ENCODE measurements at places on chromosomes 3 and 15.
A peak's percentile ranks its signal among the peaks of the same experiment; 100 is the strongest.

GRCh38 chr15:83928392-83928734, 274.4 kb downstream of the ADAMTSL3 start:
- DNase-seq: no peak

- no peak for DNase-seq
These were observed 18.4 kb downstream of the GOLGB1 start for GRCh38 chr3:121730940-121731687.

GRCh38 chr3:122389892-122390291, 5.9 kb downstream of the FAM162A start:
- no peak for DNase-seq

DNA sequence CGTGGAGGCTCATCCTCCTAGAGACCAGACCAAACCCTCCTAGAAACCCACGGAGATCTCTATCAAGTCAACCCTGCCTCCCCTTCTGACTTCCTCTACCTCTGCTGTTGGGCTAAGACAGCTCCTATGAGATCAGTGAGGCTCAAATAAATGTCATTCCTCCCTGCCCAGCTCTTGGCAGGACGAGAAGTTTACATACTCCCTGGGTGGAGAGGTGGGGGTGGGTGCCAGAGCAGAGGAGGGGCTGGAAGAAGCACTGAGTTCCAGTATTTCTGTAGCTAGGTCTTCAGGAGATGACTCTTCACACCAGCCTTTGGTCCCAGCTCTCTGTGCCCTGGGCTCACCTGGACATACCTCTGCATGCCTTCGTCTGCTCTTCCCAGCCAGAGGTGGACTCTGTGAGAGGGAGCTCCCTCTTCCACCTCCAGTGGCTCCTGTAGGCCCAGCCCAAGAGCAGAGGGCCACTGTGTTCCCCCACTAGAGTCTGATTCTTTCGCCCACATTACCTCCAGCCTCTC, 42.4 kb upstream of the TLE3 start:
- no peak for DNase-seq

- DNase-seq: no peak
These were observed 243.9 kb downstream of the SHQ1 start for GRCh38 chr3:72604328-72604727.

- DNase-seq: no peak
These were observed 6.8 kb upstream of the CHST14 start for GRCh38 chr15:40463886-40464545.

DNA sequence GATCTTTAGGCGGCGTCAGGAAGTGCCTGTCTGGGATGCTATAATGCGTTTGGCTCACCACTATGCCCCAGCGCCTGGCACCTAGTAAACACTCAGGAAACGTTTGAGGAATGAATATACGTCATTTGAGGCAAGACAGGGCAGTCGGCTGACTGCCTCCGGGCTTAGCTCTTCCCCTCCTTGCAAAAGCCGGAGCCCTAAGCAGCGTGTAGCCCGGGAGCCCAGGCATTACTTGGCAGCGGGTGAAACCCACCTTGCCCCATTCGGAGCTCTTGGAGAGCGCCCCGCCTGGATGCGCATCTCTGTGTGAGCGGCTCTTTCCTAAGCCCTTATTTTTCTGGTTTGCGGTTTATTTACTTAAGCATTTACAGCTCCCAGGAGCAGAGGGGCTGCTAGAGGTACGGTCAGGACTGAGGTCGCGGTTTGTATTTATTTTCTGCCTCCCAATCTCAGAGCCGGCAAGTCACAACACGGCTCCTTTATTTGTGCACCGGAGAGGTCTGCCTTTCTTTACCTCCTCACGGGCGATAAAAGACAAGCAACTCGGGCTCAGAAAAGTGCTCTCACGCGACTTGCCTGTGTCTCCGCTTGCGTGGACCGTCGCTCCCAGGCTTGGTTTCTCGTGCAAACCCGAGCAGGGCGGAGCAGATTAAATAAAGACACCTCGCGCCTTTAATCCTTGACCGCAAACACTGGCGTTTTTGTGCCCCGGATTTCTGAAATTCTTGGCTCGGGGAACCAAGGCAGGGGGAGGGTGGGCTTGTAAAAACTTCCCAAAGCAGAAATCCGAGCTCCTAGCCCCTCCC, 737 bp upstream of the ITPR1 start:
- peak; percentile 75 for DNase-seq

DNA sequence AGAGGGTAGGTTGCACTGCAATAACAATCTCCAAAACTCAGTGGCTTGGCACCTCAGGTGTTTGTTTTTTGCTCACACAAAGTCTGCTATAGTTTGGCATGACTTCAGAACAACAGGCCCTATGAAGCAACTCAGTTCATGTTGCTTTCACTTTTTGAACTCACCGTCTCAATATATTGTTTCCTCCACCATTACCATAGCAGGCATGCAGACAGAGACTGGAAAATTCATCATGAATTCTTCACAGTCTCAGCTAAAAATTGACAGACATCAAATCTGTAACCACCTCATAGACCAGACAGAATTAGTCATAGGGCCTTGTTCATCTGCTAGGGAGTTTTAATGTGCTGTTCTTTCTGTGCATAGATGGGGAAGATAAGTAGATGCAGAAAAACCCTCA, 161.4 kb upstream of the POU1F1 start:
- no peak for DNase-seq

- DNase-seq: no peak
These were observed 179.5 kb downstream of the WNT5A start for GRCh38 chr3:55307622-55308021.

DNA sequence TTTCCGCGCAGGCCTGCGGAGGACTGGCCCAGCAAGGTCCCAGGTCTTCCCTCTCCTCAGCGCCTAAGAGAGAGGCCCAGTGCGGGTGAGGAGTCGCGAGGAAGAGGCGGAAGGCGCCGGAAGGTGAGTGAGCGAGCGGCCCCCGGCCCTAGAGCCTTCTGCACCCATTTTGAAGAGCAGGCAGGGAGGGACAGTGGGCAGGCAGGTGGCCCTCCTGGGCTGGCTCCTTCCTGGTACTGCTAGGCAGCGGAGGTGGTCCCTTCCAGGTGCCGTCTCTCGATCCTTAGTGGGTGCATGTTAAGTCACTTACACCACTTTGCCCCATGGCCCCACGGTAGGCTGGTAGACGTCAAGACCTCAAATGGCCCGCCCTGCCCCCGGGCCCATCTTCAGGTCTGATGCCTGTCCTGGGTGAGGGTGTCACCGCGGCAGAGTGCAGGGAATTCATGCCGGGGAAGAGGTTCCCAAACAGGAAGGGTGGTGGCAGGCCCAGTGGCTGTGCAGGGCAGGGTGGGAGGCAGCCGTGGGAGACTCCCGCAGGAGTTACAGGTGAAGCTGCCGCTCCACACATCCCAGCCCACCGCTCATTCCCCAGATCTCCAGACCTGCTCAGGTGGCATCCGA, 14.4 kb downstream of the PAK6 start:
- DNase-seq: no peak

GRCh38 chr3:178058629-178059028, 477.6 kb upstream of the KCNMB2 start:
- DNase-seq: no peak

DNA sequence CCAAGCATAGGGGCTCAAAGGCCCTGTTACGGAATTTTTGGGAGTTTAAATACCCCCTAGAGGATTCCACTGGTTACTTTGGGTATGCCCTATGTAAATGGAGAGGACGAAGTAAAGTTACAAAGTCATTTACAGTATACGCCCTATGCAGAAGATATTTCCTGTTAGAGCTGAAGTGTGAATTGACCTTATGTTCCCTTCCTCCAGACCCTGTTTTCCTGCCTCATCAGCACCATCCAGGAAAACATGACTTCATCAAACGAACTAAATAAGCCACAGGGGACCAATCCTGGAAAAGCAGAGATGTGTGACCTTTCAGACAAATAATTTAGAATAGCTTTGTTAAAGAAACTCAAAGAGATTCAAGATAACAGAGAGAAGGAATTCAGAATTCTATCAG, 177.4 kb downstream of the SQOR start:
- no peak for DNase-seq

- DNase-seq: no peak
These were observed 8.7 kb downstream of the ESYT3 start for GRCh38 chr3:138443091-138443490.

- DNase-seq: no peak
These were observed 59.5 kb upstream of the RYK start for GRCh38 chr3:134309987-134310700.

GRCh38 chr15:82750831-82751180, 41.1 kb upstream of the AP3B2 start:
- DNase-seq: no peak
